Globus pallidus (tissue), 1 donor: ENCODE measurements at places on chromosomes 2 and 18.

- DNase-seq, result no peak
These were observed 66.8 kb downstream of the KYNU start for GRCh38 chr2:142944264-142944663.

GRCh38 chr2:48108455-48108854 is 202.2 kb upstream of the FBXO11 start:
- DNase-seq, result no peak

DNA sequence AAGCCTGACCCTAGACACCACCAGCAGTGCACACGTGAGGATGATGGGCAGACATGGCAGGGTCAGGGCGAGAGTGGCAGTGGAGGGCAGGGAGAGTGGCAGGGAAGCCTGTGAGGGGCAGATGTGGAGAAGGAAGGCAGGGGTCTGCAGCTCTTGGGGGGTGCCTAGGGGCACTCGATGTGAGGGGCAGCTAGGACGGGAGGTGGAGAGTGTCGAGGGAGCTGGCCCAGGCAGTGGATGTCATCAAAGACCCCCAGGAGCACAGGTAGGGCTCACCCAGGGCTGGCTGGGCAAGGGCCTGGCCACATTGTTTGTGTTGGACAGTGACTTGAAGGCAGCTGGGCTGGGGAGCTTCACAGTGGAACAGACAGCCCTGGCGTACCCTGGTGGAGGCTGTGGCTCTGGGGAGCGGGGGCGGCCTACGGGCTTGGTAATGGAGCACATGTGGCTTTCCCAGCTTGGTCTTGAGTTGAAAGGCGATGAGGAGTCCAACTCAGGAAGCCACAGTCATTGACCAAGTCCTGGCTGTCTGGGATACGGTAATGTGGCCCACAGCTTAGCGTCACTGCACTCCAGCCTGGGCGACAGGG is 87.1 kb downstream of the RTP5 start:
- no peak for DNase-seq

DNA sequence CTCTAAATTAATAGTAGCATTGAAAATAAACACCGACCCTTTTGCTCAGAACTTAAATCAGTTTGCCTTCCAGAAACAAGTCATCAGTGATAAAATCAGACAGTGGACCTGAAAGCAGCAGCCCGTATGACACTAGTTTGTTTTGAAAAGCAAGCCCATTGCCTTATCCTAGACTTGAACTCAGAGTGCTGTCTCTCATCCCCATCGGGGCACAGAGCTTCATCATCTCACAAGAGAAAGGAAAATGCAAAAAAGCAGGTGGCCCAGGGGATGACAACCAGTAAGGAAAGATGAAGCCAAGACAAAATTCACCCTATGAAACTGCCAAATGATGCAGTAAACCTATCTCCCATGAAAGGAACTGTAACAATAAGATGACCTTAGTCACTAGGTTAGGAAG is 71.2 kb downstream of the CERKL start:
- DNase-seq, result no peak

DNA sequence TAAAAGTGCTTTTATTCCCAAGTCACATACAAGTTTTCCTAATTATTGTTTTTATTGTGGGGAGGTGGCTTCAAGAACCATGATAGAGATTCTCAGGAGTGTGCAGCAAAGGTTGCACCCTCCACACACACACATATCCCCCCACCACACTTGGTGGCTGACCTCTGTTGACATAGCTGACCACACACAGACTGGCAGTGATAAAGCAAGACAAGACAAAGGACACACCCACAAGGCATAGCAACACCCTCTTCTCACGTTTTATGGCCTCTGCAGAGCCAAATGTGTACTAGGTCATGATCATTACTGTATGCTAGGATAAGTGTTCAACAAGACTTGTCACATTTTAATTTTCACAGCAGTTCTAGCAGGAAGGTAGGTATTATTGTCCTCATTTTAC is 143.0 kb upstream of the EPC2 start:
- no peak for DNase-seq

GRCh38 chr2:43685357-43685756 is 9.1 kb upstream of the C1GALT1C1L start:
- no peak for DNase-seq

GRCh38 chr18:48922801-48923730 is 27.7 kb downstream of the SMAD7 start:
- no peak for DNase-seq

- DNase-seq, result no peak
These were observed 1616.8 kb upstream of the ACVR2A start for GRCh38 chr2:146228020-146228393.

DNA sequence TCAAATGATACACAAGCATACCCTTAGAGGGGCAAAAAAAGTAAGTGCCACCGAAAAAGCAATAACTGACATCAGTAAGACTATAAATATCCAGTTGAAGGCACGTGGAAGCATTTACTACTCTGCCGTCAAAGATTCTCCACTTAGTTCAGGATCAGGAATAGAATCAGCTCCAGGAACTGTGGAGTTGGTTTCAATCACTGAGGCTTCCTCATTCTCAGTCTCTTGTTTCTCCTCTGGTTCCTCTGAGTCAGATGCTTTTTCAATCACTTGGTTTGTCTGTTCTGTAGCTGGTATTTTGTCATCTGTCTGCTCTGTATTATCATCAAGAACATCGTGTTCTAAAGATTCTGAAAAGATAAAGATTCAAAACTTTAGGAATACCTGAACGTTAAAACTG is 72.2 kb downstream of the LNPK start:
- no peak for DNase-seq

- no peak for DNase-seq
These were observed 38.5 kb downstream of the ASAP2 start for GRCh38 chr2:9244985-9245544.

DNA sequence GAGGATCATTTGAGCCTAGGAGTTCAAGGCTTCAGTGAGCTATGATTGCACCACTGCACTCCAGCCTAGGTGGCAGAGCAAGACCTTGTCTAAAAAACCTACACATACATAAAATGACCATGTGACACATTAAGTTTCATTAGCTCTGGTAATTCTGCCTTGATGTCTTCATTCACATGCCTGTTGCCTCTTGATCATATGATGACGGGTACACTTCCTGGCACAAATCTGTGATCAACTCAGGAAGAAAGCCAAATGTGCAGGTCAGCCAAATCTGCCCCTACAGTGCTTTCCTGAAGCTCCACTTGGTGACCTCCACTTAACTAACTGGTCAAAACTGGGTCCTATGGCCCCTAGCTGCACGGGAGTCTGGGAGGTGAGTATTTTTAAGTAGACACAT is 54.4 kb upstream of the B3GNT7 start:
- DNase-seq, result no peak

DNA sequence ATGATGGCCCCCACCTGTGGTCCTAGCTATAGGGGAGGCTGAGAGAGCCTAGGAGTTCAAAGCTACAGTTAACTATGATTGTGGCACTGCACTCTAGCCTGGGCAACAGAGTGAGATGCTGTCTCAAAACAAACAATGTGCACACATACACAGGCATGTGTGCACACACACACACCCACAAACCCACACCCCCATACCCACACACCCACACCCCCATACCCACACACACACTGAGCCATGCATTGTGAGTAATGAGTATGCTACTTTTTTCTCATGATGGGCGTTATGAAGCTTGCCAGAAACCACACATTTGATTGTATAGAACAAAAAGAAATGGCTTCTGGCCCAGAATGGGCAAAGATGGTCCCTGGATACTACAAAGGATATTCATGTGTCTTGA is 691.1 kb downstream of the SLC4A3 start:
- DNase-seq, result no peak

DNA sequence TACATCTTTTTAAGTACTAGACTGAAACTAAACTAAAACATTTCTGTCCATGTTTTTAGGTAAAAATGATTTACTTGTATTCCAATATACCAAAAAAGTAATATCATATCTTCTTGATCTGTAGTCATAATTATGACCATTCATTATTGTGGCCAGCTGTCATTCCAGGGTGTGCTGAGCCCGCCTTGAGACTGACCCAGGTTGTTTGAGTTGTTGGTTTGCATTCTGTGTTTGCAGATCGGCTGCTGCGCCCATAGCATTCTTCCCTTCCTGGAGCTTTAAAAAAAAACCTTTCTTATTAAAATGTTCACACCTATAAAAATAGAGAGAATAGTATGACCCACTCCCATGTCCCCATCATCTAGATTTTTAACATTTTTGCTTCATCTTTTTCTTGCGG is 101.9 kb downstream of the PRKCE start:
- DNase-seq, result no peak

DNA sequence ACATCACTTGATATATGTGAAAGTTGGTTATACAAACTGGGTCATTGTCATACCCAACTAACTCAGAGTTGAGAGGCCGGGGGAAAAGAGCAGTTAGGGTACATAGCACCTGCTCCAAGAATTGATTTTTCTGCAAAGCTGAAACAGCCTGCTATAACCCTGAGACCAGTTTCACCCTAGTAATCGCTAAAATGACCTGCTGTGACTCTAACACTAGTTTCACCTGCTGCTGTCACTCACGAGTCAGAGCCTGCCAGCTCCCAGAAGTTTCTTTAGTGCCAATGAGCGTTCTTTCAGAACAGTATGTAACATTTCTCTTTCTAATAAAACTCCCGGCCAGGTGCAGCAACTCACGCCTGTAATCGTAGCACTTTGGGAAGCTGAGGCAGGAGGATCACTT is 28.0 kb downstream of the SRSF7 start:
- DNase-seq, result no peak

- DNase-seq, result no peak
These were observed 304.7 kb downstream of the PTPRM start for GRCh38 chr18:7871560-7872456.

DNA sequence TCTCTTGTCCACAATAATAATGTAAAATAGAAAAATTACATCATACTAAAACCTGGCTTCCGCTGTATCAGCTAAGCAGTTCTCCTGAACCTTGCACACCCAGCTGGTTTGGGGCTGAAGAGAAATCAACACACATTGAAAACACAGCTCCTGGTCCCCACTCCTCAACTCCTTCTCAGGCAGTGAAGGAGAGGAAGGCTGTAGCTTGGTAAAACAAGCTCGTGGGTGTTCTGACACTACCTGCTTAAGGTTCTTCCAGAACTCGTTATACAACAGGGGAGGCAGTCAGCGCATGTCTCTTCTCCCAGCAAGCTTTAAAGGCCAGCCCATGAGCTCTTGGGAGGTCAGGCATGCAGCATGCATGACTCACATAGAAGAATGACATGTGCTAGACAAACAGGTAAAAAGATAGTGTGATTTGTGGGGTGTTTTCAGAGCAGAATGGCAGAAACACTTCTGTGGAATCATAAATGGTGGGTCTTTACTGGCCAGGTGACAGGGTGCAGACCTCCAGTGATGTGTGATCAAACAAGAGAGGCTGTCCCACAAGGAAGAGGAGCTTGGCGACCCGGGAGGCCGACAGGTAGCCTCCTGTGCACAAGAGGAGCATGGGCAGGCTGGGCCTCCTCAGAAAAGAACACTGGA is 69.1 kb downstream of the UXS1 start:
- DNase-seq, result no peak

DNA sequence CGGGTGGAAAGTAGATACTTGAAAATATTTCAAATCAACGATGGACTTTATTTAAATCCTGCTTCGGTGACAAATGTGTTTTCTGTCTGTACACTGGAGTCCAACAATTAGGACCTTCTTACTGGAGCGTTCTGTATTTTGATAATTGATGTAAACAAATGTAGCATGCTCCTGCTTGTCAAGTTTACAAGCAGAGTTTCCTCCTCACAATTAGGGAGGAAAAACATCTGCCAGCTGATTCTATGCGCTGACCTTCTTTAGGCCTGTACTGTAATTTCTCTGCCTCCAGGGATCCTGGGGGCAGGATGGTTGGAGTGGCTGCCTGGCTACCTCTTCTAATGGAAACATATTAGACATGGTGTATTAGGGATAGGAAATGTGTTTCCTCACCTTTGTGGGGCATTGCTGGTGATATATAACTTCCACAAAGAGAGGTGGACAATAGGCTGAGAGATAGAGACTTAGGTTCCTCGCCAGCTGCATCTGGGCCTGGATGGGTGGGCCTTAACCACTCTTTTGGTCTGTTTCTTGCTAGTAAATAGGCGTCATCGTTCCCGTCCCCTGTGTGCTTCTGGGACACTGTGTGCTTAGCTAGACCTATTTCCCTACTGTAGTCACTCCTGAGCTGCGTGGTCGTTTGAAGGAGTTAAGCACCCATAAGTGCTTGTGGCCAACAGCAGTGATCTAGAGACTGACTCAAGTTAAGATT is 19.3 kb downstream of the GATA6 start:
- no peak for DNase-seq

- no peak for DNase-seq
These were observed 63.0 kb downstream of the DYSF start for GRCh38 chr2:71516253-71516888.

DNA sequence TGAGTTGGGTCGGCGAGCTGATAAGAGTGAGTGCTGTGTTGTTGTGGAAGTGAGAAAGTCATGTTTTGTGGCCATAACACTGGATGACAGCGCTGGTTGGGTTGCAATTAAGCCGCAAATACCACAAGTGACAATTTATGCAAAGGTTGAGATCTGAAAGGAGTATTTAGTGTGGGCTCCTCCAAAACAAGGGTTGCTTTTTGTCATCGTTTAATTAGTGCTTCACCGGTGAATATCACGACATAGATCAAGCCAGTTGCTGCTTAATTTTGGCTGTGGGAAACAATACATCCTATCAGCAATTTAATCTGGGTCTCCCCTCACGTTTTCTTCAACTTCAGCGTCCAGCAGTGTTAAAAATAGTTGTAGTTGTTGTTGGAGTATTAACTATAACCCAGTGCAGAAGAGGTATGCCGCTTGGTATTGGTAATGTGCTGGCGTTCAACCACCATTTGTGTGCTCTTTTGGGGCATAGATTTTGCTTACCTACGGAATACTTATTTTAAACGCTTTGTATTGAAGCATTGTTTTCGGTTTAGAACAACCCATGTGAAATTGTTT is 662 bp downstream of the ACVR2A start:
- DNase-seq, result peak; percentile 24

DNA sequence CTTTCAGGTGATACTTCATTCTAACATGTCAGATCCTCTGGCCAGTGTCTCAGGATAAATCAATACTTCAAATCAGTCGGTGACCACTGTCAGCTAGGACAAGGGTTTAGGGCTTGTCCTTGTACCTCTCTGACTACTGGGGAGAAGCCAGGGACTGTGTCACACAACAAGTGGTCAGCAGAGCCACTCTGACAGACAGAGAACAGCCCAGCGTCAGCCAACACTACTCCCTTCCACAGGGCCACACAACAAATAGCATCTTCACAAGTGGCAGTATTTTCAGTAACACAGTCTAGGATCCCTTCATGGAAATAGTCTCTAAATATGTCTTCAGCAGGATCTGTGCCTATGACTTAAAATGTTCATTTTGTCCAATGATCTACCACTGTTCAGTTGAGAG is 14.2 kb downstream of the FLACC1 start:
- DNase-seq, result no peak

DNA sequence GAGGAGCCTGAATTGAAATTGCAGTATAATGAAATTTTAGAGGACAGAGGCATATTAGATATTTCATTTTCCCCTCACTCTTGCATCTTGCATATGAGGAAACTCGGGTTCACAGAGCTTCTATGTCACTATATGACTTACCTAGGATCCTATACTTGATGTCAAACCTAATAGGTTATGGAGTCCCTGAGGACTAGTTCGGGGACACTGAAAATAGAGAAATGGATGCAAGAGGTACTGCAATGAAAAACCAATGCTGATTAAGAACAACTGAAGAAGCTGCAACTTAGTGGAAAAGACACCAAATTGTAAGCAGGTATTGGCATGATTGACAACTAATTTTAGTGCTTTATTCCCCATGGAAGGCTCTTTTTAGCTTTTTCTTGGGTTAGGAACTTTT is 210.1 kb downstream of the IKZF2 start:
- DNase-seq, result no peak

GRCh38 chr2:240353086-240353798 is 82.2 kb upstream of the GPC1 start:
- no peak for DNase-seq

- no peak for DNase-seq
These were observed 4.8 kb upstream of the RNF138 start for GRCh38 chr18:32086881-32087280.
